Activated CD8-positive, alpha-beta memory T cell treated with anti-CD3 and anti-CD28 coated beads, Interleukin-2, amount 50 U/mL, for 48 hours (primary cell): ENCODE measurements at places on chromosomes 12 and 14.

GRCh38 chr14:52079239-52079959 is 10.5 kb upstream of the NID2 start:
- no peak for DNase-seq

GRCh38 chr14:56742391-56742878 is 67.8 kb downstream of the OTX2 start:
- DNase-seq = no peak

GRCh38 chr14:71076462-71077092 is 169.3 kb downstream of the PCNX1 start:
- DNase-seq = no peak

DNA sequence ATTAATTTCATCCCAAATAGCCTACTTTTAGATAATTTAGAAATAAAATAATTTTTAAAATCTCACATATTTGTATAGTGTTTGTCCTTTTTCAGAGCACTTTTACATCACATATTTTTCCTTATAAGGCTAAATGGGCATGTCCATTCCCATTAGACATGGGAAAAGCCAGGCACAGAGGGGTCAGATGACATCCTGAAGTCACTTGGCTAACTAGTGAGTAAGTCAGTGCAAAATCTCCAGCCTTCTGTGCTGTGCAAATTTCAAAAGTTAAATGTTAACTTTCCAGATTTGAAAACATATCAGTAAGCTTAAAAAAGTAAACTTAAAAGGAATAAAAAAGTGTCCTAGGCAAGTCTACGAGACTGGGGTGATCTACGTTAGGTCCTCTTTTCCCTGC is 117.4 kb downstream of the EMP1 start:
- DNase-seq = no peak

GRCh38 chr14:52131640-52132320 is 62.9 kb upstream of the NID2 start:
- peak; percentile 62 for DNase-seq

DNA sequence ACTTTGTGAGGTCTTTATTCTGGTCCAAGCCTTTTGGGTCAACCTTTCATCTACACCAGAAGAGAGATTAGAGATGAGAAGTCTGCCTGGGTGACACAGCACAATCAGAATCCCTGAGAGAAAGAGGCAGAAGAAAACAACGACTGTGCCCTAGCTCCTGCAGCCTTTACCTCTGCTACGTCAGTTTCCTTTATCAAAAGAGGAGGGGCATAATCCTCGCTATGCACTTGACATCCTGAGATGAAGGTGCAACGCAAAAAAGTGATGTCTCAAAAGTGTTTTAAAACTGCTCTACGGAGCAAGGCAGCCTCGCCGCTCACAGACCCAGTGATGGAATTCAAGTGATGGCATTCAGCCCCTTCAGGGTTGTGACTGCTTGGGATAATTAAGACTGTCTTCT is 21.7 kb downstream of the ZDHHC22 start:
- DNase-seq = no peak

GRCh38 chr14:102295270-102295669 is 9.7 kb downstream of the MOK start:
- no peak for DNase-seq
